ENCODE measurements at places on chromosomes 13 and 19.

GRCh38 chr19:20339444-20339843 is 172.4 kb downstream of the ZNF486 start:
- no peak for DNase-seq

DNA sequence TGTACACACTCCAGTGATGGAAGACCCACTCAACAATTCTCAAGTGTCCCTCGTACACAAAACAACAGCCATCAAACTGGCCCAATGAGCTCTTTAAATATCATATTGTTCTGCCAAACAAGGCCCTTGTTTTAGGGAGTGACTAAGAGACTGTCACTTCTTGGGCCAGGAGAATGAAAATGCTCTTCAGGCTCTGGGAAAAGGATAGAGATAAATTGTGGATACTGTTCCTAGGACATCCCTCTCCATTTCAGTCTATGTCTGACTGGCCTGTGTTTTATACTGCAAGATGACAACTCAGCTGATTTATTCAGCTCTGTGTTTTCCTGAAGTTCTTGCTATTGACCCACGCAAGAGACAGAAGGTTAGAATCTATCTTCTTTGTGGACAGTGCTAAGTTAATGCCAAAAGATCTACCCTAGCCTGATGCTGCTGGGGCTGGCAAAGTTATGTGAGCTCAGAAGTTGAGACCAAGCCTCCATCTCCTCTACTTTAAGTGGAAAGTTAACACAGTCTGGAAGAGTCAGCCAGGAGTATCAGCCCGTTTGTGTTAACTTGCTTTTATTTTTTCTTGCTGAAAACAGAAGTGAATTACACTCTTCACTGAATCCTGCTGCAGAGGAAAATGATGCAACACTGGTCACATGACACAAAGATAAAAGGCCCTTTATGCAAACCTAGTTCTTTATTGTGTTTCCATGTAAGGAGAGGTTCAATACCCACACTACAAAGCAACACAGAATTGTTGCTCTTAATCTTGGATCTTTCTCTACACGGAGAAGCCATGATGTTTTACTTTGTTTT is 14.6 kb downstream of the FRY start:
- DNase-seq = no peak

DNA sequence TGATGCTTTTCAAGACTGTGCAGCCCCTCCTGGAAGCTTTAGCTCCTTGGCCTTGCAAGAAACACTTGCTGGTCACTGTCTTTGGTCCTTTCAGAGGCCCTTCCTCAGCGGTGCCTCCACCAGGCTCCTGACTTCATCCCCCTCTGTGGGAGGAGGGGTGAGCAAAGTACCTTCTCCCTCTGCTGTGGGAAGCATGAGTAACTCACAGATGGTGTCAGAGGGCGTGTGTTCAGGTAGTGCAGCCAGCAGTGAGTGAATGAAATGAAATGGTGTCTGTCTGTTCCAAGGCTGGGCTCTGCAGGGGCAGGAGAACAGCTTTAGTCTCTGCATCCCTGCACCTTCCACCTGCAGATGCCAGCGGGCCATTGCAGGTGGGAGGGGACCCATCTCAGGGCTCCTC is 102.9 kb downstream of the SHISA2 start:
- no peak for DNase-seq

- peak; percentile 41 for DNase-seq
Measured at GRCh38 chr19:3618144-3618810, 8.3 kb downstream of the CACTIN start.

DNA sequence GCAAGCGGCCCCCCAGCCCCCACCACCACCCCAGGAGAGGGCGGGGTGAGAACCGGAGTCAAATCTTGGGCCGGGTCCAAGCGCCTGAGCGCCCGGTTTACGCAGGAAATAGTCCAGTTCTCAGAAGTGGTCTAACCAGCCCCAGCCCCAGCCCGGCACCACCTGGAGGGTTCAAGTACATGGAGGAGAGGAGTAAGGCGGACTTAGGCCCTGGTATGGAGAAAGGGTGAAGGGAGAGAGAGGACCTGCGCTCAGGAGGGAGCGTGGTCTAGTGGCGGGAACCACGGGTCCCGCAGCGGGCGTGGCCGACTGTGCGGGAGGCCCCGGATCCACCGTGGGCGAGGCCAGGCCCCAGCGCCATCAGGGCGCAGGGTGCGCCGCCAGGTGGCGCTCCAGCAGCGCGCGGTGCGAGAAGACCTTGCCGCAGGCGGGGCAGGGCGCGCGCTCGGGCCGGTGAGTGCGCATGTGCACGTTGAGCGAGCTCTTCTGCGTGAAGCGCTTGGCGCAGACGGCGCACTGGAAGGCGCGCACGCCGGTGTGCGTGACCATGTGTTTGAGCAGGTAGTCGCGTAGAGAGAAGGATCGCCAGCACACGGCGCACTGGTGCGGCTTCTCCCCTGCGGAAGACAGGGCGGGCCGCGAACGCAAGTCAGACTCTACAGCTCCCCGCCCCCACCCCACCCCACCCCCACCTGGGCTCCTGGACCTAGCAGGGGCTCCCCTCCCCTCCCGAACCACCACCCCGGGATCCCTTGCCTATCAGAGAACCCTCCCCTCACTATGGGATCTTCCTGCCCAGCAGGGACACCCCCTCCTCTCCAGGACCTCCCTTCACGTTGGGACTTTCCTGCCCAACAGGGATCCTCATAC is 2.1 kb upstream of the SLC27A5 start:
- DNase-seq = peak; percentile 72
